ENCODE measurements at places on chromosomes 6 and 20.
A peak's percentile ranks its signal among the peaks of the same experiment; 100 is the strongest.

DNA sequence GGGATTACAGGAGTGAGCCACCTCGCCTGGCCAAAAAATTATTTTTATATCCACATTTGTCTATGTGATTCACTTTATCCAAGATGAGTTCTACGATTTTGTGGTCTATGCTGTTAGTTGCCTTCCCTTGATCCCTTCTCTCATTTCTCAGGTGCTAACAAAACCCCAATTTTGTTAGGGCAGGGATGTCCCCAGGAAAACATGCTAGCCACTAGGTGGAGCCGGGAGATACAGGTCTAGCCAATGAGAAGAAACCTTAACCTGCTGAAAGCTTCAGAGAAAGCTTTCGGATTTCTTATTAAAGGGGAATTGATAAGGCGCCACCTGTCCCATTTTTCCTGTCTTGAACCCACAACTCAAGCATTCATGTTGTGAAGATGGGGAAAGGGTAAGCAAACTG is 167.4 kb upstream of the OLIG3 start:
- no peak for DNase-seq

DNA sequence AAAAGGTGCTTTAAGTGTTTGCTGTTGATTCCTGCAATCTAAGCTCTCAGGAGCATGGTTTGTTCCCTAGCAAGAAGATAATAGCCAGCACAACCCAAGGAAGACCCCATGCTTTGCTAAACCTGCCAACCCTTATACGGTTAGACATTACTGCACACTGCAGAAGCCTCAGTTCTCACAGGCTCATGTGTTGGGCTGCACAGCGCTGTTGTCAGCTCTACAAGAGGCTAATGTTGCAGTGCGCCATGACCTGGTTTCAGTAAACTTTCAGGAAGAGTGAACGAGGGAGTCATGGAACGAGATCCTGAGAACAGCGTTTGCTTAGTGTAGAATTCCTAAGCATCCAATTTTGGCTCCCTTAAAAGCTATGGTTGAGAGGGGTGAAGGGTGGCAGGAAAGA is 218.5 kb downstream of the ARHGAP18 start:
- no peak for DNase-seq

- DNase-seq: no peak
These were observed 697.4 kb downstream of the PTPRT start for GRCh38 chr20:42492290-42492689.

GRCh38 chr6:106413016-106413415 is 52.5 kb downstream of the CRYBG1 start:
- no peak for DNase-seq

GRCh38 chr20:55667955-55668354 is 337.4 kb downstream of the CBLN4 start:
- DNase-seq: no peak

- no peak for DNase-seq
These were observed 50.4 kb downstream of the HMGN3 start for GRCh38 chr6:79184086-79184485.

- no peak for DNase-seq
These were observed 15.5 kb downstream of the COL9A3 start for GRCh38 chr20:62832212-62832922.

DNA sequence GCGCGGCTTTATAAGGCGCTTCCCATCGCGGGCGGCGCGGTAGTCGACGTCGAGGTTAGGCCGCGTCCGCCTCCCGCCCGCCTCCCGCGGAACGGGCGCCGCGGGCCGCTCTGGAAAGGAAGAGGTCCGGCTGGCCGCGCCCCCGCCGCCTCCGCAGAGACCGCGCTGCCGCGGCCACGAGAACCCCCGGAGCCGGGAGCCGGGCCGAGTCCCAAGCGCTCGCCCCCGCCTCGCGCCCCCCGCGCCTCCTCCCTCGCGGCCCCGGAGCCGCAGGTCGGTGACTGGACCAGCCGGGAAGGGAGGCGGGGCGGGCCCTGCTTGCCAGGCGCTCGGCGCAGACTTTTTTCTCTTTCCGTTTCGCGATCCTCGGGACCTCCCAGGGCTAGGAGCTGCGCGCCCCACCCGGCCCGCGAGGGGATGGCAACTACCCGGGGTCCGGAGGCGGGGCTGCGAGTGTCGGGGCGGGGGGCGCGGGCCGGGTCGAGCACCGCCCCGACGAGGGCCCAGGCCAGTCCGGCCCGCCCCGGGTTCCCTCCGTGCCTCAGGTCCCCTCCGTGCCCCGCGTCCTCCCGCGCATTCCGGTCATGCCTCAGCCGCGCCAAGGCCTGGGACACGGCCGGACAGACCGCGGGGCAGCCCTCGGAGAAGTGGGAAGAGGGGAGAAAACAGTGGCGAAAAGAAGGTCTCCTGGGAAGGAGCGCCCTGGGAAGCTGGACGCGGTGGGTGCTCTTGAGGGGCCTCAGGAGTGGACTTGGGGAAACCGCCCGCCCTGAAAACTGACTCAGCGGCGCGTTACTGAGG is 417 bp upstream of the PXDC1 start:
- DNase-seq: peak; percentile 7

DNA sequence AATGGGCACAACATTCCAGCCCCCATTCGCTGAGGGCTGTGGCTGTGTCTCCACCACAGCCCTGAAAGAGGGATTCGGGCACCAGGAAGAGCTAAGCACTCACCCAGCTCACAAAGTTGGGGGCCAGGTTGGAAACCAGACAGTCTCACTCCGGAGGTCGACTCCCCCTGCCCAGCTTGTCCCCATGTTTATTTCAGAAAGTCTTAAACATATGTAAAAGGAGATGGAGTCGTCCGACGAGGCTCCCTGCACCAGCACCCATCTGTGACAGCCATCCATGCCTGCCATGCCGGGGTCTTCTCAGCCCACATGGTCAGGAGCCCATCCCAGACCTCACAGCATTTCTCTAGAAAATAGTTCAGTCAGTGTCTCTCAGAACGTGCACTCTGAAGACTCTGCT is 63.6 kb upstream of the STX16 start:
- DNase-seq: no peak

- DNase-seq: no peak
These were observed 362 bp upstream of the TMX4 start for GRCh38 chr20:8019998-8020247.

Data from activated naive CD4-positive, alpha-beta T cell (primary cell).